ENCODE measurements at places on chromosomes 13 and 19. TPM values are rescaled to one million over a fixed set of nuclear protein-coding genes. Genes with fewer than 3 reads are reported as not detected.

The OPA3 gene
- total RNA-seq: 5.5 TPM

The YJU2 gene
- 17.6 TPM for total RNA-seq

The ZNF99 gene
- not detected for total RNA-seq

The POSTN gene
- 1.1 TPM for total RNA-seq

The TNNI3 gene
- not detected for total RNA-seq

The CYP2A6 gene
- not detected for total RNA-seq

The C13orf42 gene
- not detected for total RNA-seq

The PSG7 gene
- not detected for total RNA-seq

The SIGLEC14 gene
- total RNA-seq: not detected

The PCDH8 gene
- total RNA-seq: not detected

The IL17D gene
- 1.5 TPM for total RNA-seq

The HIF3A gene
- total RNA-seq: 22.0 TPM

The LRG1 gene
- not detected for total RNA-seq

The CD22 gene
- total RNA-seq: 1.4 TPM

The SCN1B gene
- total RNA-seq: 2.2 TPM

The GNG7 gene
- total RNA-seq: under 0.01 TPM

The MCEMP1 gene
- total RNA-seq: not detected

The PINLYP gene
- 3.3 TPM for total RNA-seq

The LILRB1 gene
- total RNA-seq: not detected

The ANKRD27 gene
- total RNA-seq: 43.6 TPM

The CPB2 gene
- not detected for total RNA-seq

The RPL13A gene
- 2,138 TPM for total RNA-seq

The NLRP9 gene
- not detected for total RNA-seq

The ZNF560 gene
- 0.20 TPM for total RNA-seq

The KLK12 gene
- total RNA-seq: not detected

The KIR3DL2 gene
- not detected for total RNA-seq

The KIR2DL3 gene
- not detected for total RNA-seq

The FXYD1 gene
- total RNA-seq: not detected

The PTGIR gene
- 7.0 TPM for total RNA-seq

The COX6B1 gene
- total RNA-seq: 156 TPM

The SYNE4 gene
- not detected for total RNA-seq

The ZNF547 gene
- total RNA-seq: 1.8 TPM

The ATXN8OS gene
- not detected for total RNA-seq

The ZIC5 gene
- total RNA-seq: not detected

The ZNF738 gene
- 4.0 TPM for total RNA-seq

The B9D2 gene
- 4.0 TPM for total RNA-seq

The CGB2 gene
- total RNA-seq: not detected

The SOX21 gene
- not detected for total RNA-seq

The FLT3LG gene
- 7.0 TPM for total RNA-seq
